NCI-H187 (cell line): ENCODE measurements at places on chromosomes 1 and 21.

DNA sequence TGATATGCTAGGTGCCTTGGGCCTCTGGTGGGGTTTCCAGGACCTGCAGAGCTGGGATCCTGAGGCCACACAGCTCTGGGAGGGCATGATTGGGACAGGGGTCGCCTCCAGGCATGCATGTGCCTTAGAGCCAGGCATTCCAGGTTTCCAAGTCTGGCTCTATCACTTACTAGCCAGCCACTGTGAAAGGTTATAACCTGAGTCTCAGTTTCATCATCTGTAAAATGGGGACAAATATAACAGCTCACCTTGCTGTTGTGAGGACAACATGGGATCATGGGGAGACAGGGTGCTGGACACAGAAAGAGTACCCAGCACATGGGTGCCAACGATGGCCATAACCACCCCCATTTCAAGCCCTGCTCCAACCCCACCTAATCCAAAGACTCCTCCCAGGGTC is 2.7 kb downstream of the CHI3L1 start:
- no peak for DNase-seq

GRCh38 chr1:177558372-177558771 is 387.6 kb downstream of the BRINP2 start:
- DNase-seq = no peak

DNA sequence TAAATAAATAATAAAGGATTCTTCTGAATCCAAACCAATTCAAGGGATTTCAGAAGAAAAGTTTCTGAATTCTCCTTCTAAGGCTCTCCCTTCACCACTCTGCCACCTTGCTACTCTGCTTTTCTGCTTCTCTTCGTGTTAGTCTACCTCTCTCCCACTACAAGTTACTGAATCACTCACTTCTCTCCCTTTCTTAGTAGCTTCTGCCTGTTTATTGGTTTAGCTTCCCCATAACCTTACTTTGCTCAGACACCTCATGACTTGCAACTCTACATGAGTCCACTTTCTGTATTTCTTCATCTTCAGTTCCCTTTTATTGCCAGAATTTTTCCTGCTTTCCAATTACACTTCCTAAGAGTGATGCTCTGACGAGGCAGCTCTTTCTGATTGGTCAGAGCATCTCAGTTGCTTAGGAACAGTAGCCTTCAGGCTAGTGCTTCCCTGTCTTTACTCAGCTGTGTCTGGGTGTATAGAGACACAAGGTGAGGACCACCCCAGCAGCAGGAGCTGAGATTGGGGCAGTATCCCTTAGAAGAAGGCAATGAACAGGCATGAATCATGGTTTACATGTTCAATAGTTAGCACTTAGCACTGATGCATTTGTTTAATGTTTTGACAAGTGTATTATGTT is 144.6 kb downstream of the SLC30A10 start:
- no peak for DNase-seq

GRCh38 chr1:77739235-77739634 is 20.4 kb downstream of the USP33 start:
- DNase-seq = no peak

- DNase-seq = no peak
Observed at GRCh38 chr1:112399456-112399855, 3.4 kb downstream of the CTTNBP2NL start.

DNA sequence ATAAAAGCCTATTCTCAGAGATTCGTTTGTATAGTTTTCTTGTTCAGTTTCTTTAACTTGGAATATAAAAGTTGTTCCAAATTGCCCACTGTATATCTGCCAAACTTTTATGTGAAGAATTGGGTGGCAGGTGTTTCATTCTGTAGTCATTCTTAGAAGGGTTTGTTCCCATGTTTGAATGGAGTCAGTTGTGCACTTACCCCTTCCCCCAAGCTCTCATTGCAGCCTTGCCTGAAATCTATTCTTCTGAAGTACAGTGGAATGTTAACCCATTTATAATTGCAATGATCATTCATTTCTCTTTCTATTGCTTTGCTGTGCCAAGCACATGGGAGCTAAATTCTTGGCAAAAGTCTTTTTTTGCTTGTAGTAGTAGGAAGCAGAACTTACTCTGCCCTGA is 375.3 kb upstream of the C1orf87 start:
- no peak for DNase-seq

DNA sequence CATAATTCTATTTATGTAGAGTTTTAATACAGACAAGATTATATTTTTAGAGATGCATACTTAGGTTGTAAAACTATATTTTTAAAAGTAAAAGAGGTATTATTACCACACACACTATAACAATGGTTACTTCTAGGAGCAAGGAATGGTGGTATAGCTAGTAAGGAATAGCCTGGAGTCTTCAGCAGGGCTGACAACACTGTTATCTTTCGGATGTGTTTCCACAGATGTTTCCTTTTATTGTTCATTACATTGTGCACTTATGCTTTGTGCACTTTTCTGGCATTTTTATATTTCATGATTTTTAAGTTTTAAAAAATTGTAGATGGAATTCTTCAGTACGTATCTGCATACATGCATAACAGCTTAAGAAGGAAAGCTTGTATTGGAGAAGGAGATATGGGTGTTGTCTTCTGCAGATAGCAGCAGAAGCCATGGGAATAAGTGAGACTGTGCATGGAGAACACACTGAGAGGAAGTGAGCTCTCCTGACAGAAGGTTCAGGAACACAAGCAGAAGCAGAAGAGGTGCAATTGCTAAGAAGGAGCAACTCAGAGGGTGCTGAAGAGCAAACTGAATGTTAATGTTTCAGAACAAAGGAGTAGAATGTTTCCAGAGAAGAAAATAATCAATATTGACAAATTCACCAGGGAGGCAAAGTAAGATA is 91.8 kb downstream of the UCHL5 start:
- DNase-seq = no peak

- no peak for DNase-seq
Observed at GRCh38 chr1:147897029-147897752, 5.4 kb upstream of the GJA8 start.

DNA sequence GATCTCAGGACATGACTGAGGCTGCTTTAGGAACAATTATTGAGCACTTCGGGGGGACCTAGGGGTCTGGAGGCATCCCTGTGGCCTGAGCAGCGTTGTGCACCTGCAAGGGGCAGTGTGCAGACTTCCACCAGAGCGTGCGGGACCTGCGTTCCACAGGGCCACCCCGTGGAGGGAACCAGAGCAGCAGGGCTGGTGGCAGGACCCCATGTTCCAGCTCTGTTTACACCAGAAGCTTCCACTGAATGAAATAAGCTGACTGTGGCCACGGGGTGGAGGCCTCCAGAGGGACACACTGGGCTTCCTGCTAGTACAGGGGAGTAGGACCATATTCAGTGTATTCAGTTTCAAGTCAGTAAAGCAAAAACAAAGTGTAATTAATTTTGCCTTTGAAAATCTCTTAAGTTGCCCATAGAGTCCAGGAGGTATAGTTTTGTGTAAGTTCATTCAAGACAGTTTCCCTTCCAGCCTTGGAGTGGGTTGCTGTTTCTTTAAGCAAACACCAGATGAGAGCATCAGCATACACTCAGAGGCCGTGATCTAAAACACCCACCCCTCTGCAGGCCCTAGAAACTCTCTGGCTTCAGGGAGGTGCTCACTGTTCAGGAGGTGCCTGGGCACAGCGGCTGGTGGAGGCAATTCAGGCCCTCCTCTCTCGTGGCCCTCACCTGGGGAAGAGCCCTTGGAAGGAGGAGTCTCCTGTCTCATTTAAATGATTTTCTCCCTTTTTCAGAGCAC is 16.6 kb downstream of the SLC1A7 start:
- no peak for DNase-seq

DNA sequence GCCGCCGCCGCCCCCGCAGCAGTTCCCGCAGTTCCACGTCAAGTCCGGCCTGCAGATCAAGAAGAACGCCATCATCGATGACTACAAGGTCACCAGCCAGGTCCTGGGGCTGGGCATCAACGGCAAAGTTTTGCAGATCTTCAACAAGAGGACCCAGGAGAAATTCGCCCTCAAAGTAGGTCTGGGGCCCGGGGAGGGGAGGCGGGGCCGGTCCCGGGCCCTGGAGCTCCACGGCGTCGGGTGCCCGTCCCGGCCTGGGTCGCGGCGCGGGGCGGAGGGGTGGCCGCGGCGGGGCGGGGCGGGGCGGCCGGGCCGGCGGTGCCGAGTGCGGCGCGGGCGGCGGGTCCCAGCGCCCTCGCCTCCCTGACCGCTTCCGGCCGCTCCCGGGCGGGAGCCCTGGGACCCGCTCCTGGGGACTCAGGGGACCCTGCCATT is 646 bp downstream of the MAPKAPK2 start:
- DNase-seq = no peak

GRCh38 chr1:246837418-246838117 is 94.2 kb downstream of the AHCTF1 start:
- no peak for DNase-seq

DNA sequence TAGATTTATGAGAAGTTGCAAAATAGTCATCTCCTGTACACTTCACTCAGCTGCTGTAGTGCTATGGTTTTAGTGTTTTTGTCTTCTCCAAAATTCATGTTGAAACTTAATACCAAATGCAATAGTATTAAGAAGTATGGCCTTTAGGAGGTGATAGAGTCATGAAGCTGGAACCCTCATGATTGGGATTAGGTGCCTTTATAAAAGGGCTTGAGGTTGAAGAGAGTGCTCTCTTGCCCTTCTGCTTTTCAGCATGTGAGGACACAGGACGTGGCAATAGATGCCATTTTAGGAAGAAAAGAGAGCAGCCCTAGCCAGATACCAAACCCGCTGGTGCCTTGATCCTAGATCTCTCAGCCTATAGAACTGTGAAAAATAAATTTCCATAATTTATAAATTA is 87.6 kb downstream of the CTH start:
- no peak for DNase-seq

GRCh38 chr1:93810316-93810715 is 68.7 kb downstream of the DNTTIP2 start:
- DNase-seq = no peak

GRCh38 chr1:228488818-228489674 is 1.9 kb downstream of the RNF187 start:
- no peak for DNase-seq

GRCh38 chr1:208977012-208977411 is 606.5 kb upstream of the CAMK1G start:
- no peak for DNase-seq

DNA sequence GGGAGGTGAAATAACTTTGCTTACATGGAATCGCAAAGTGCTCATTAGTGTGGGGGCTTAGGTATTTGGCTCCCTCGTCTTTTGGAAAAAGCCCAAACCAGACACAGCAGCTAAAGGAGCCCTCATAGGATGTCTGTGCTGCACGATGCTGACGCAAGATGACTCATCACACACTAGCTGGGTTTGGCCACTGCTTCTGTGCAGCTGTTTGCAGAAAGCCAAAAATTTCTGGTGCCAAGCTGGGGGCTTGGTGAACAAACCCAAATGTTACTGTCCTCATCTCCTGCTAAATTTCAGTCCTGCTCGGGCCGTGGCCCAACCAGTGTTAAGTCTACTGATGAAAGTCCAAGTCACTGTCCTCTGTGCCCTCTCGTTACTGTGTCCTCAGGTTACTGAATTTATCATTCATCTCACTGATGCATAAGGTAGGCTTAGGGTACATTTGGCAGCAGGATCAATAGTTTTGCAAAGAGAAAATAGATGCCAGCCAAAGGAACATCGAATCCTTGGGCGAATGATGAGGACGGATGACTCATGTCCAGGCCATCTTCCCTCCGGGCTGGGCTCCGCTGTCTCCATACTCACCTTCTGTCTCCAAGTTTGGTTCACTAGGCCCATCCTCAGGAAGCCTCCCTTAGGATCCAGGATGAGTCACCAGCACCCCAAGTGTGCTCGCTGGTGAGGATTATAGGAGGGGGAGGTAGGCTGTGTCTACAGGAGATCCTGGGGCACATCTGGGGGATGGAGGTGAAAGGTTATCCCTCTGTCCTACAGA is 177.7 kb downstream of the ADSS2 start:
- no peak for DNase-seq

DNA sequence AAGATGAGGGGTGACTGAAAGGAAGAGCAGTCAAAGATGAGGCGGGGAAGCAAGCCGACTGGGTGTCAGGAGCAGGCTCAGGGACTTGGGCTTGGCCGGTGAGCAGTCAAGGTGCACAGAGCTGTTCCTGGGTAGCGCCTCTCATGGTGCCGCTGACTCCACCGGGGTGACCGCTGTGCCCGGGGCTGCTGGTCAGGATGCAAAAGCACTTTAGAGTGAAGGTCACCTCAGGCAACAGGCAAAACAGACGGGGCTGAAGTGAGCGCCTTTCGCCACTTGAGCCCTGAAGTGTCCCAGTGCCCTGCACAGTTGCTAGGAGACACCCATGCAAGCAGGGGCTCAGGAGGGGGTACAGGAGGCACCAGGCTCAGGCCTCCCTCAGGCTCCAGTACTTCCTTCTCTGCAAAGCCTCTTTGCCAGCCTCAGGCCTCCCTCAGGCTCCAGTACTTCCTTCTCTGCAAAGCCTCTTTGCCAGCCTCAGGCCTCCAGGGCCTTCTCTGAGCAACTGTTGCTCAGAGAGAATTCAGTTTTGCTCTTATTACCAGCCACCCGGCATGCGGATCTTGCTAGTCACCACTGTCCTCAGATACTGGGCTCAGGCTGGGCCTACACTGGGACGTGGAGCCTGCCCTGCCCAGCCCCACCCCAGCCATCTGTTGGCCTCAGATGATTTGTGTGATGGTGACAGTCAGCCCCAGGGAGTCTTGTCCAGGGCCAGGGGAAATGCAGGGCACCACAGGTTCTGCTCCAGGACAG is 99.7 kb upstream of the IRF2BP2 start:
- no peak for DNase-seq

DNA sequence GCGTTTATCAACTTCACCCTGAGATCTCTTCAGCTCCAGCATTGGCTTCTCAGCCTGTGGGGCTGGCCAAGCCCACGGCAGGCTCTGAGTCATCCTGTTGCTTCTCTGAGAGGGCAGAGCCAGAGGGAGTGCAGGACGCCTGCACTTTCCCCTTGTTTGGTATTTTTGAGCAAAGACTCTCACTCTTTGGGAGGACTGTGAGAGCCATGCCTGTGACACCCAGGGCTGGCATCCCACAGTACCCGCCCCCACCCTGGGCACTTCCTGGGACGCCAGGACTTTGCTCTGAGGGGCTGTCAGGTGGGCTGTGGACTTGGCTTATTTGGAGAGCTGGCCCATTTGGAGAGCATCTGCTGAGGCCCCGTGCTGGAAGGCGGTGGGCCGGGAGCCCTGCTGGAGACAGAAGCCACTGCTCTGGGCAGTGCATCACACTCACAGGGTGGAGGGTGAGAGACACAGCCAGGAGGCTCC is 37.4 kb downstream of the VANGL1 start:
- DNase-seq = no peak
